ENCODE measurements at places on chromosomes 7 and 10.

DNA sequence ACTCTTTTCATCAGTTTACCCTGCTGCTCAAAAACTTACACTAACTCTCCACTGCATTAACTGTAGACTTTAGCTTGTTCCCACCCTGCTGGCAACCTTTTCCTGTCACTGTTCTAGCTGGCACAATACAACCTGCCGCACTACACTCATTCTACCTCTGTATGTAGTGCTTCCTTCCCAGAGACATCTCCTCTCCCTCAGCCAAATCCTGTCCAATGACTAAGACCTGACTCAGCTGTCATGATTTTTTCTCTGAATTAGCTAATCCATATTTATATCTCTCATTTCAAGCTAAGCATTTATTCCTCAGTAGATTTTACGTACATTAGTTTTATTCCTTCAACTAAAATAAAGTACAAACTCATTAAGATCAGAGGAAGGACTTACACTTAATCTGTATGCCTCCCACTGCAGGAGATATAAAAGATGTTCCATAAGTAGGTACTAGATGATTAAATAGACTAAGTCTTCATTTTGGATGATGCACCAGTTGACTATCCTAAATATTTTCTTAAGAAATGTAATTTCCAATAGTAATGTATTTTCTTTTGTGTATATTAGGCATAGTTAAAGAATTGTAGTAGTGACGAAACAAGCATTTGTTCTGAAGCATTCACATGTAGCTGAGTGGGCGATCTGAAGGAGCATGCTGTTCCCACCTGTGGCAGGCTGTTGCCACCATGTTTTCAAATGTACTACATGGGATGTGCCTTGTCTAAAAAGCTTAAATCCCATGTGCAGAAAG is 189.1 kb downstream of the SKAP2 start:
- peak; percentile 46 for DNase-seq

DNA sequence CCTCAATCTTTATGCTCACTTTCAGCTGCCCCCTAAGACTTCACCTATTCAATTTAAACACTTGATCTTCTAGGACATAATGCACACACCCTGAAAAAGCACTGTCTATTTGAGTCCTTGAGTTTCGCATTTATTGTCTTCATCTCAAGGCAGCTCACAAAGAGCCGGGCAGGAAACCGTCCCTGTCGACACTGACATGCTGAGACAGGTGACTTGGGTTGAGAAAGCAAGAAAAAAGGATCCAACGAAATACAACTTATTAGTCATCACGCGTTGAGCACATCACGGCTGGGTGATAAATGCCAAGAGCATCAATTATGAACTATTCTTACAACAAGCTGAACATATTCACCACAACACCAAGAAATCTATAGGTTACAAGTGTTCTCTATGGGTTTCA is 91.1 kb downstream of the CALN1 start:
- DNase-seq: no peak

- no peak for DNase-seq
Observed at GRCh38 chr7:134355927-134356326, 39.2 kb upstream of the SLC35B4 start.

- DNase-seq: no peak
Observed at GRCh38 chr10:72663971-72664370, 28.0 kb upstream of the MCU start.

- peak; percentile 7 for DNase-seq
Observed at GRCh38 chr10:33009244-33010131, 51.5 kb upstream of the ITGB1 start.

- DNase-seq: no peak
Observed at GRCh38 chr10:125491381-125491780, 191.6 kb downstream of the TEX36 start.

- peak; percentile 78 for DNase-seq
Observed at GRCh38 chr10:119211176-119211575, 3.8 kb downstream of the GRK5 start.

GRCh38 chr7:102129636-102130370 is 156.9 kb upstream of the SH2B2 start:
- no peak for DNase-seq

DNA sequence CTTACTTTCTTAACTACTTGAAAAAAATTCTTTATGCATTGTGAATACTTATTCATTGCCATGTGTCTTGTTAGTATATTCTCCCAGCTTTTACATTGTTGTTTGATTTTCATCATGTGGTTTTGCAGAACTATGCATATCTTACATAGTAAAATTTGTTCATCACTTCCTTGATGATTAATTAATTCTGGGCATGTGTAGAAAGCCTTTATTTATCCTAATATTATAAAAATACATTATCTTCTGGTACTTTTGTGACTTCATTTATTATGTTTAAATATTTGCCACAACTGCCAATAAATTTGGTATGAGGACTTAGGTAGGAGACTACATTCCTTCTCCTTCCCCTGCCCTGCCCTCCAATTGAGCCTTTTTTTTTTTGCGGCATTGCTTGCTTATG is 166.0 kb upstream of the ZNF32 start:
- peak; percentile 82 for DNase-seq

- DNase-seq: peak; percentile 30
Observed at GRCh38 chr7:964401-965231, 10.1 kb upstream of the ADAP1 start.

- no peak for DNase-seq
Observed at GRCh38 chr10:47421057-47421952, 37.2 kb upstream of the ZNF488 start.

- DNase-seq: peak; percentile 48
Observed at GRCh38 chr7:101743241-101743994, 74.0 kb upstream of the CUX1 start.

DNA sequence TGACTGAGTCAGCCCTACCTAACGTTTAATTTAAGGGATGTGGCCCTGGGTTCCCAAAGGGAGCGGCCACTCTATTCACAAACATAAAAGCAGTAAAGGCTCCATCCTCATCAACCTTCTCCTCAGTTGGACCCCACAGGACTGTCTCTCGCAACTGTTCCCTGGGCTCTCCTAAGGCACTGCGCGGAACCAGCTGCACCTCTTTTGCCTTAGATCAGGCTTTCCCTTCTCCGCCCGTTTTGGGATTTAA is 689 bp upstream of the GTPBP4 start:
- DNase-seq: no peak

DNA sequence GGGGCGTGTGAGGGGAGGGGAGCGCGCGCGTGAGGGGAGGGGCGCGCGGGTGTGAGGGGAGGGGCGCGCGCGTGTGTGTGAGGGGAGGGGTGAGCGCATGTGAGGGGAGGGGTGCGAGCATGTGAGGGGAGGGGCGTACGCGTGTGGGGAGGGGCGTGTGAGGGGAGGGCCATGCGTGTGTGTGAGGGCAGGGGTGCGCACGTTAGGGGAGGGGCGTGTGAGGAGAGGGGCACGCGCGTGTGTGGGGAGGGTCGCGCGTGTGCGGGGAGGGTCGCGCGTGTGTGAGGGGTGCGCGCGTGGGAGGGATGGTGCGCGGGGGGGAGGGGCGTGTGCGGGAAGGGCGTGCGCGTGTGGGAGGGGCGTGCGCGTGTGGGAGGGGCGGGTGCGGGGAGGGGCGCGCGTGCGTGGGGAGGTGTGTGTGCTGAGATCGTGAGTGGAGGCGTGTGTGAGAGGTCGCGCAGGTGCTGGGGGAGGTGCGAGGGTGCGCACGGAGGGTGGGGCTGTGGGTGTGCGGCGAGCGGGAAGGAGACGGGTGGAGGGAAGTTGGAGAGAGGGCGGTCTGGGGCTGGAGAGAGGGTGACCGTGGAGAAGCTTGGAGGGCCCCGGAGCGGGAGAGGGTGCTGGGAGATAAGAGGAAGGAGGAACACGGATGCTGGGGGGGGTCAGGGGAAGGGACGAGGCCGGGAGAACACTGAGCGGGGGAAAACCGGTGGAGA is 19.7 kb downstream of the MXI1 start:
- peak; percentile 15 for DNase-seq

DNA sequence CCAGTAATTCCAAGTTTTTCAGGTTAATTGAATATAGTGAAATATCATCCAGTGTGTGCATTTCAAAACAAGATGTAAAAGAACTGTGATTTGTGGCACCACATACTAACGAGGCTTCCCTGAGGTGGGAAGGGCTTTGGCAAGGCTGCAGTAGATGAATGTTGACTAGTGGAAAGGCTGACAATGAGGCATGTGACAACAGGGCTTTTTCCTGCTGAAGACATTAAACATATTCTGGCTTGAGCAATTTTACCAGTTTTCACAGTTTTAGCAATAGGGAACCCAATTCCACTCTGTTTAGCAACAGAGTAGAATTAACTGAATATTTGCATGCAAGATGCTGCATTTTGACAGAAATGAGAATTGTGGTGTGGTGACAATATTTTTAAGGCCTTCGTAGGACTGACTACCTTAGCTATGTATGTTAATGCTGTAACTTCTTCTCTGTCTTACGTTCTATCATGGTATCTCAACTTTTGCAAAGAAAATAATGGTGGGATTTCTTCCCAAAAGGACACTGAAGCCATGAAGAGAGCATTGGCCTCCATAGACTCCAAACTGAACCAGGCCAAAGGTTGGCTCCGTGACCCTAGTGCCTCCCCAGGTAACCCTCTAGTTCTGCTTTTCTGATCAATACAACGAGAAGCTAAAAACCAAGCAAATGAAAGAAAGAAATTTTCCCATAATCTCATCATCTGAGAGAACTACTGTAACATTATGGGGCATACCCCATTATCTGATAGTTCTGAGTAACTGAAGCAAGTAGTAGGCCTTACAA is 68.5 kb downstream of the AP3M1 start:
- no peak for DNase-seq

DNA sequence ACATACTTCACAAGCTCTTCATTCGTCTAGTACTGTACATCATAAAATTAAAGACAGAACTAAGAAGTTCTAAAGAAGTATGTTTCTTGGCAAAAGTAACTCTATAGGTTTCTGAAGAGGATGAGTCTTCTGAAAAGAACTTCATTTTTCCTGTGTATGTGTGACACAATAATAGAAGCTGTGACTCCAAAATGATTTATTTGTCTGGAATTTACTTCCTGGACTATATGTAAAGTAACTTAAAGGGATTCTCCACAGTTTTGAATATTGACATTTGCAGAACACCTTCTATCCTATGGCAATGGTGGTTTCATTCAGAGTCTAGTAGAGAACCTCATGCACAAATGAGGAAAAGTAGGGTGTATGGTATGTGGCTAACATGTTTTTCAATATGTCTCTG is 19.8 kb upstream of the CLDN12 start:
- DNase-seq: peak; percentile 86

- DNase-seq: peak; percentile 65
Observed at GRCh38 chr10:6382081-6382480, 179.3 kb downstream of the PFKFB3 start.

DNA sequence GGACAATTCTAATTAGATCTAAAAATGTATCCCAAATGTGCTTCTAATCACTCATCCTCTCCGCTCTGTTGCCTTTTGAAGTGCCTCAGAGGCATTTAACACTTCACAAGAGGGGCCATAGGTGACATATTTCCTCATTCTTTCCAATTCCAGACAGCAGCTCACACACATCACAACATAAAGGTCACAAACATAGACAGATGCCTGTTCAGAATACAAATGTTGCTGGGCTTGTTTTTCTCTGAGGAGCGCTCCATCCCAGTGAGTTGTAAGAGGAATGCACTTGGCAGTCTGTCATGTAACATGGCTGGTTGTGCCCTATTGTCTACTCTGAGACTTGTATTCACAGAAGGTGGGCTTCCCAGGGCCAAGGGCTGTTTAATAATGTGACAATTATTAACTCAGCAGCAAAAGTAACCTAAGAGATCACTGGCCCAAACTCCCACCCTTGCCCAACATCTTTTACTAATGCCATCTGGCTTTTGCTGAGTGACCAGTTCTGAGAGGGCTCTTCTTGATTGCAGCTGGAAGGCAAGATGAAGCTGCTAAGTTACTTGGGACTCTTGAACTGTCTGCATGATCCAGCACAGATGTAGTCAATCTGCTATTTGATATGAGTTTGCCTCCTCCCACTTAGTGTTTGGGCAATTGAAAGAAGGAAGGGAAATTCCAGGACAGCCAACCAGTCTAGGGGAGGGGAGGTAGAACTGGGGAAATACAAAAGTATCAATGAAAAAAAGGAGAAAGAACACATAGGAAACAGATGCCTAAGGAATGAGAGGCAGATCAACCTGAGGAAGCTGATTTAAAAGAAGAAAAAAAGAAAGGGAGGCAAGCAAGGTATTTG is 13.6 kb downstream of the PON2 start:
- DNase-seq: peak; percentile 34

GRCh38 chr10:20007426-20007825 is 191.2 kb downstream of the PLXDC2 start:
- DNase-seq: peak; percentile 36

DNA sequence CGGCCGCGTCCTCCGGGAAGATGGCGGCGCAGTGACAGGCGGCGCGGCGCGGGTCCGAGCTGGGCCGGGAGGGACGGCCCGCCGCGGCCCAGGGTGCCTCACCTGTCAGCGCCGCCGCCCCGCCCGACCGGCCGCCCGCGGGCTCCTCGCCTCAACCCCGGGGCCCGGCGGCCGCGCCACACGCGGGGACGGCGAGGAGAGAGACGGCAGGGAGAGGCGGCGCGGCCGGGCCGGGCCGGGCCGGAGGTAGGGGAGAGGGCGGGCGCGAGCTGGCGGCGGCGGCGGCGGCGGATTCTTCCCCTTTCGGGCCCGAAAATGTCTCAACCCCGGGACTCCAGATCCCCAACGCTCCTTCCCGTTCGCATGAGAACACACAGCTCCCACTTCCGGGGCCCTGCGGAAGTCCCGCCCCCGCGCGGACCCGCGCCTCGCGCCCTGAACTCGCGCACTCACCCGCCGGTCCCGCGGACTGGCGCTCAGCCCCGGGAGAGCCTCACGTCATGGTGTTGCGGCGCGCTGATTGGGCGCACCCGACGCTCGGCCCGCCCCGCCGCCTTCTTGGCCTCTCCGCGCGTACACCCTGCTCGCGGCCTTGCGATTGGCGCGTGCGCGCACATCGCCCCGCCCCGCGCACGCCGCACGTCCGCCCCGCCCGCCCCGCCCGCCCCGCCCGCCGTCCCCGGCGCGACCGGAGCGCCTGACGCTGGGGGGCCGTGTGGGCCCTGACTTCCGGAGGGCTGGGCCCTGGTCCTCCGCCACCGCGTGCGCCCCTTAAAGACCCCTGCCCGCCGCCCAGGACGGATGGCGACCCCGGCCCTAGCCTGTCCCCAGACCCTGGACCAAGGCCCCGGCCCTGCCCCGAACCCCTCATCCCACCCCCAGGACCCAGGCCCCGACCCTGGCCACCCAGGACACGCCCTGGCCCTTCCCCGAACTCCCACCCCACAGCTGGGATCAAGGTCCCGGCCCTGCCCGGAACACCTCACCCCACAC is at the start of gene LARP4B:
Gene LARP4B, minus strand, starts transcription at position 380 of the 993 bp plus-strand sequence. CDS start 45,984 bp downstream, outside the sequence.
- DNase-seq: peak; percentile 98

DNA sequence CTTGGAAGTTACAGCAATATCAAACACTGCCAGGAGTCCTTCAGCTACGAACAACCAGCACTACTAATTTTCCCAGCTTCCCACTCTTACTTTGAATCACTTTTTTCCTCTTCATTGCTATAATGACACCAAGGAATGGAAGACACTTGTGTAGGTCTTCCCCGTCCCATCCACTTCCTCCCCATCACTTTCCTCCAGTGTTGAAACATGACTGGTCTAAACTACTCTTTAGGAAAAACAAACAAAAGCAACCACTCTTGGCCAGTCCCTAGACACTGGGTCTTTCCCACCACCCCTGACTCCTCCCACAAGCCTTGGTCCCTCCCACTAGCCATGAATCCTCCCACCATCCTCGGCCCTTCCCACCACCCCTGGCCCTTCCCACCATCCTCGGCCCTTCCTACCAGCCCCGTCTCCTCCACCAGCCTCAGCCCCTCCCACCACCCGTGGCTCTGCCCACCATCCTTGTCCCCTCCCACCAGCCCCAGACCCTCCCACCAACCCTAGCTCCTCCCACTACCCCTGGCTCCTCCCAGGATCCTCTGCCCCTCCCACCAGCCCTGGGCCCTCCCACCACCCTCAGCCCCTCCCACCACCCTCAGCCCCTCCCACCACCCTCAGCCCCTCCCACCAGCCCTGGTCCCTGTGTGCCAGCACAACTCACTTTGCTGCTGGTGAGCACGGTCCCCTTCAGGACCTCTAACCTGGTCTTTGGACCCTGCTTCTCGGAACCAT is 68.5 kb downstream of the CXCL12 start:
- no peak for DNase-seq

Measured in fibroblast of skin of right quadriceps (primary cell).